ENCODE measurements at places on chromosomes 3 and 15.

GRCh38 chr15:71096676-71097075 lies 18.6 kb upstream of the THSD4 start:
- DNase-seq: no peak

GRCh38 chr3:196063971-196064370 lies 17.9 kb downstream of the TFRC start:
- DNase-seq: no peak

- no peak for DNase-seq
Observed at GRCh38 chr3:29683018-29683993, 402.4 kb downstream of the RBMS3 start.

GRCh38 chr3:17494117-17494809 lies 248.2 kb downstream of the TBC1D5 start:
- DNase-seq: no peak

- DNase-seq: no peak
Observed at GRCh38 chr3:17771177-17772017, 29.0 kb upstream of the TBC1D5 start.

DNA sequence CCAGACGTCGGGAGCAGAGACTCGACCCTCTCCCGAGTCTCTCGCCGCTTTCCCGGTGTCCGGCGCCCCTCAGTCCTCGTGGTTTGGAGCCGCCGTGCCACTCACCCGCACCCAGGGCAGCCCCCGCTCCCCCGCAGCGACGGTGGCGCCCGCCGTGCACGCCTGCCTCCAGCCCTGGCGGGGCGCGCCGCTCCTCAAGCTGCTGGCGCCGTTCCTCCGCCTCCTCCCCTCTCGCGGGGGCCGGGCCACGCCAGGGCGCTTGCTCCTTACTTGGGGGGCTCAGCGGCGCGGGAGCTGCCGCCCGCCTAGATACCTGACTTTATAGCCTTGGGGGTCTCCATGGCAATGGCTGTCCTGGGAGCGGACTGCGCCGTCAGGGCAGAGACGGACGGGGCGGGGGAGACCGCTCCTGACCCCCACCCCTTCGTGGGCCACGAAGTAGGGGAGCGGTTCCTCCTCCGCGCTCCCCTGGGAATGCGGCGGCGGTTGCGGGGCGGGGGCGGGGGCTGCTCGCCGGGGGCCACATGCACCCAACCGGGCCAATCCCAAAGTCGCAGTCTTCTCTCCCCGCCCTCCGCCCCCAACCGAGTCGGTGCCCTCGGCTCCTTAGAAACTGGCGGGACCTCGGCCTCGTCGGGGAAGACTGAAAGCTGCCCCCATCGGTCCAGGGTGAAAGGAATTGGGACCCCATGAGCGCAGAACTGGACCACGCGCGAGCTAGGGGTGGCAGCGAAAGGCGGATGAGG lies at the start of gene ANKRD63:
ANKRD63 (minus strand) TSS at position 196 of the 746 bp plus-strand sequence. CDS start 478 bp downstream, outside the sequence.
- DNase-seq: no peak

DNA sequence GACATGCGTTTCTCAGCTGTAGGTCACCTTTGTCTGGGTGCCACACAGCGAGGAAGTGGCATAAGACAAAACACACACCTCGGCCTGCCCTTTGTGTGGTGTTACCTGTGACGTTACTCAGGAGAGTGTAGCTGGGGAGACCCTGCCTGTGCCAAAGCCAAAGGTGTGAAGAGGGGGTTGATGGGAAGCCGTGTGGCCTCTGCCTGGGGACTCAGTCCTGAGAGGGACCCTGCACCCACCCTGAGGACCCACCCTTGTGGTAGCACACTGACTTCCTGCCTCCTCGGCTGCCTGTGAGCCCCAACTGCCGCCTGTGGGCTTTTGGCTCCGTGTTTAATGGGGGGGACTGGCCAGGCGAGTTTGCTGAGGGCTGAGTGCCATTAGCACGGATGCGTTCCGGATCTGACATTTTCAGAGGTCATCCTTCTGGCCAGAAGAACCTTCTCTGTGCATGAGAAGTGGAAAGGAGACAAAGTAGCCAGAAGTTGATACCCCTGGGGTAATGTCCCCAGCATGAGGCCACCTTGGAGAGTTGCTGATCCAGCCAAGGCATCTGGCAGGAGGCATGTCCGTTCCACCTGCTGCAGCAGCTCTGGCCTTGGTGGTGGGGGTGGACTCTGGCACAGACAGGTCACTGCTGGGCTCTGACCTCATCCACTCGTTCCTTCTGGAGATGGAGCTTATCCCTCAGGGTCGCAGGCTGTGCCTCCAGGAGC lies 51.8 kb upstream of the FURIN start:
- DNase-seq: no peak

- DNase-seq: no peak
Observed at GRCh38 chr3:123816673-123817207, 67.4 kb downstream of the MYLK start.

- DNase-seq: no peak
Observed at GRCh38 chr15:34239151-34239808, 14.5 kb downstream of the EMC4 start.

DNA sequence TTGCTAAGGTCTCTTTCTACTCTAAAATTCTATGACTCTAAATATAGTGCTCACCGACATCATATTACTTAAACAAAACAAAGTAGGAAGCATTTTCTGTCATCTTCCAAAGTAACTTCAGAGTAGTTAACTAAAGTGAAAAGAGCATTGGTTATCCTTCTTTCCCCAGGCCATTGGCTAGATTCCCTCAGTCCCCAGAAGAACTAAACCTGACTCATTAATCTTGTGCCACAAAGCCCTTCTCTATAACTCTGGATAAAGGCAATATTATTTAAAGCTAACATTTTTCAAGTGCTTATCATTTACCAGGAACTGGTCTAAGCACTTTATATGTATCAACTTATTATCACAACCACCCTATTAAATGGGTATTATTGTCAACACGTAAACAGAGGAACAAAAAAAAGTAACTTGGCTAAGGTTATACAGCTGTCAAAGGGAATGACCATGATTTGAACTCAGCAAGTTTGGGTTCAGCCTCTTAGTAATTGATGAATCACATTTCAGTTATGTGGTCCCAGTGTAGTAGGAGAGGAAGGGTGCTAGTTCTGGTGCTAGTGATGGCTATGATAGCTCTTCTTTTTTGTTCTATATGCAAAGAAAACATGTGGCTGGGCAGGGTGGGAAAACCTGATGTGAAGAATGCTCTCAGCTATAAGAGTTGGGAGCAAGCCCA lies 304.9 kb downstream of the FGF12 start:
- no peak for DNase-seq

DNA sequence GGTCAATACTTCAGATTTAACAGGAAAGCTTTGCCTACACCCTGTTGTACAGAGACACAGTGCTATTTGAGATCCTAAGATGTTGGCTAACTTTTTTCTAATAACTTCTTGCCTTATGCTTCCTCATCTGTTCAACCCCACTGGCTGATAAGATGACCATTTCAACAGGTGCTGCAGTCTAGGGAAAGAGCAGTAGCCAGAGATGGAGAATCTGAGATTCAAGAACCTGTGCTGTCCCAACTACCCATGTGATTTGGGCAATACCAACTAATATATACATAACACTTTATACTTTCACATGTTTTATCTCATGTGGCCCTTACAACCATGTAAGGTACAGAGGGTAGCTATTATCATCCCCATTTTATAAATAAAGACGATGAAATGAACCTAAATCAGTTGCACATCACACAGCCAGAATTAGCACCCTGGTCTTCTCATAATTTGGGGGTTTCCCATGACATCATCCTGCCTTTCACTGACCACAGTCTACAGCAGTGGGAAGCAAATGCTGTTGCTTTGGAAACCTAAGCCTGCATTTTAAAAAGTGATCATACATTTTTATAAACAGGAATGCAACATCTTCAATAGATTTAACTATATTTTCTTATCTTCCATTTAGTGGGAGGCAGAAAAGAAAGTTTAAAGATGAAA lies 9.7 kb downstream of the TTC23 start:
- no peak for DNase-seq

DNA sequence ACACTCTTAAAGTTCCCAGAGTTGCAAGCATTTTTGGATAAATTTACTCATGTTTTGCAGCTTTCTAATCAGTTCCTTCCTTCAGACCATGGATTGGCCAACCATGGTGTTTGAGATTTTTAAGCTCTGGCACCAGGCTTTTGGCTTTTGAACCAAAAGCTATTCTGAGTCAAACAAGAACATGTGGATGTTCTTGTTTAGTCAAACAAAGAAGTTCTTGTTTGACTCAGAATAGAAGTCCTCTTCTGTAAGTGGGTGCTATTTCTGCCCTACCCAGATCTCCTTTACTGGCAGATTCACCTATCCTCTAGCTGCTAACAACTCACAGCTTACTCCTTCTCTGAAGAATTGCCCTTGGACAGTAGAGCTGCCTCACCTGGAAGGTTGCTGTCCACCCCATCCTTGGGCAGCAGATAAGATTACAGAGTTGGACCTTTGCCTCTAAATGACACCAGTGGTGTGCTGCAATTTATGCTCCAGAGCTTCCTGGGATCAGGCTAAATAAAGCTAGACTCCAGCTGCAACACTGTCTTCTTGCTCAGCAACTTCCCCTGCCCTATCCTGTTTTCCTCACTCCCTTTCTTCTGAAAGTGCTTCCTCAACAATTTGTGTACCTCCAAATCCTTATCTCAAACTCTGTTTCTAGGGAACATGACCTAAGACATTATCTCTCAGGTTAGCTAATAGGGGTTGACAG lies 65.6 kb downstream of the COL6A6 start:
- no peak for DNase-seq

DNA sequence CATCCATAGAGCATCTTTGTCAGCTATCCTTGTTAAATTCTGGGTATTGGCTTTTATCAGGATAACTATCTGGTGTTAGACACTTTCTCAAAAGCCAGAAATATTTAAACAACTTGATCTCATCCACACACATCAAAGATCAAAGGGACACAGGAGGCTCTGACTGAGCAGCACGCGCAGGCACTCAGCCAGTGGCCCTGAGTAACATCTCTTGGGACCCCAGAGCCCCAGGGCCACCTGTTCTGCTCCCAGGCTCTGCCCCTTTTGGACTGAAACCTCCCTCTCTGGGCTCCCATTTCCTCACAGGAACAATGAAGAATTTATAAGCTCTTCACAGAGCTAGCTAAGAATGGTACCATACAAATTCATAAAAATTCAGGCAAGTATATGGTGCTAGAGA lies 16.1 kb downstream of the ATP10A start:
- DNase-seq: no peak

GRCh38 chr3:129413687-129414506 lies 14.5 kb downstream of the EFCAB12 start:
- no peak for DNase-seq
